ENCODE measurements at places on chromosomes 4 and X.
A peak's percentile ranks its signal among the peaks of the same experiment; 100 is the strongest.

- DNase-seq, result no peak
These were observed 97.9 kb upstream of the DDIT4L start for GRCh38 chr4:100288161-100288560.

GRCh38 chr4:160318567-160319220 is 1215.8 kb downstream of the RAPGEF2 start:
- DNase-seq, result no peak

DNA sequence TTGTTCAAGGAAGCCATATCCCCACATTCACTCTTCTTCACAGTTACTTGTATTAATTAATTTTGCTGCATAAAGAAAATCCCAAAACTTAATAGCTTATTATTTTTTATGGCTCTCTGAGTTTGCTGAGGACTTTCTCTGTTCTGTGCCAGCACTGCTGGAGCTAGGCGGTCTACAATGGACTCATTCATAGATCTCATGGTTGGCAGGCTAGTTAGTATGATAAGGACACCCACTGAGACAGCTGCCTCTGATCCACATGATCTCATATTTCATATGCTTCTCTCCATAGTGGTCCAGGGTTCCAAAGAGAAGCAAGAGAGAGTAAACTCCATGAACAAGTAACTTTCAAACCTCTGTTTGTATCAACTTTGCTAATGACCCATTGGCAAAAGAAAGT is 170.2 kb downstream of the ADGRA3 start:
- no peak for DNase-seq

DNA sequence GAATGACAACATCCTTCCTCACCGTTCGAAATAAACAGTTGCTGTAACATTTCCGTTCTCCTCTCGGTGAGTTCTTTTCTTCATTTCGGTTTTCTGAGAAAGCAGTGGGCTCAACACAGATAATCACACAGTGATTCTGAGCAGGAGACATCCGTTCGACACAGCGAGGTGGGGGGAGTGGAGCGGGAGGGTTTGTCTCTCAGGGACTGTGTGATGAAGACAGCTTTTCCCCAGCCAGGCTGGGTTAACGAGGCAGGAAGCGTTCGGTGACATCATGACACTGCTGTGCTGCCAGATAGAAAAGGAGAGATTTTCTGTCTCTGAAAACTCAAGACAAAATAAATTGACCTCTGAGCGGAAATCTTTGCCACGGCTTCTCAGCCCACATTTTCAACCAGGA is 119.3 kb downstream of the CRLF2 start:
- DNase-seq, result peak; percentile 3

- DNase-seq, result no peak
These were observed 35.4 kb upstream of the HPSE start for GRCh38 chr4:83369831-83370639.

DNA sequence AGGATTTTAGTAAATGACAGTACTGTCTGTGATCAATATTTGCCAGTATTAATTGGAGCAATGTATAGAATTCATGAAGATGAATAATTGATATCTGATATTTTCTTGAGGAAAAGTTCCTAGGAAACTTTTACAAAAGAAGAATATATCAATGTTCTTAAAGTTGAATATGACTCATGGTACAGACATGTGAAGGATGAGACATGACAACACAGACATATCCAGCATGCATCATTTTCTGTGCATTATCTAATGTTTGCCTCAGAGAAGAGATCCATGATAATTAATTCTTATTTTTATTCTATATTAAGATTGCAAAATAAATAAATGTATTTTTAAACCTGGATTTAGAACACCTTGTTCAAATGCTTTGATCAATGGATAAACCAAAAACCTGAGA is 452.9 kb upstream of the EPHA5 start:
- no peak for DNase-seq

DNA sequence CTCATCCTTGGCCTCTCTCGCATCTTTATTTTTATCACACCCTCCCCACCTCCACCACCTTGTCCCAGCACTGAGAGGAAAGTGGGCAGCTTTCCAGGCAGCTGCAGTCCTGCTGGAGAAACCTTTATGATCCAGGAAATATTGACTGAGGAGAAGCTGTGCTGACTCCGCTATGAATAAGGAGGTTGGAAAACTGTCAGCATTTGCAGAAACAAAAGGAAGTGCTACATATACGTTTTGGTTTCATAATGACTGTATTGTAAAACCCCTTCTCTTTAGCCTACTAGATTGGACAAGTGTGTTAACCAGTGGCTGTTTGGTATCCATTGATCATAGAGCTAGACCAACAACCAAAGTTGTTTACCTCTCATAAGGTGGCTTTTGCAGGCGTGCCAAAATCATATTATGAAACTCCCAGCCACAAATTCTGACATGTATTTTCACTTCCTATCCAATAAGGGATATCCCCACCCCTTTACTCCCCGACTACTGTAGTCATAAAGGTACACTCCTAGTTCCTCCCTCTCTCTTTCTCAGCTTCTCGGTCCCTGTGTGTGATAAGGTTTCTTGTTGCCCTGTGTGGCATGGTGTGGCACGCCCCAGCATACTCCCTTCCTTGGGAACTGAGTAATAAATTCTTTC is 88.4 kb downstream of the GPR143 start:
- DNase-seq, result no peak

DNA sequence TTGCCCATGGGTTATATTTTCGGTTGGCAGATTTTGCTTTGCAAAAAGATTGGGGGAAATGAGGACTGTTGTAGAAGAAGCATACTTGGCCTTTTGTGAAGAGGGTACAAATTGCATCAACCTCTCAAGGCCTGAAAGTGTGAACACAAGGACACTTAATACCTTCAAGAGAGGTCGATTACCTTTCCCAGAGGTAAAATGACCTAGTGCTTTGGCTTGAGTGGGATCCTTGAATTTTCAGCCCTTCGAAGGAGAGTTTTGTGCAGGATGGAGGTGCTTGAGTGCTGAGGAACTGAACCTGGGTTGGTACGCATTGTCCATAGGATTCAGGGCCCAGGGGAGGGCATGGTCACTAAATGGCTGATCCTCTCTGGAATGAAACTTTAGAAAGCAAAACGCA is 27.6 kb upstream of the NKAP start:
- no peak for DNase-seq

DNA sequence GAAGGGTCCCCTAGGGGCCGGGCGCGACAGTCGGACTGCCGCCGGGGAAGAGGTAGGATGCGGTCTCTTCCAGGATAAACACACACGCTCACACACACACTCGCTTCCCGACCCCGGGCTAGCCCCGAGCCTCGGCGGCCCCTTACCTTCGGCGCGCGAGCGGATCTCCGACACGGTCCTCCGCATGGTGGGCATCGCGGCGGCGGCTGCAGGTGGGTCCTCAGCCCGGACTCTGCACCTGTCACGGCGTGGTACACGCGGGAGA is 294 bp downstream of the ATP8A1 start:
- DNase-seq, result no peak

GRCh38 chrX:135522132-135522530 is 1.7 kb downstream of the INTS6L start:
- no peak for DNase-seq

GRCh38 chrX:77431227-77431626 is 16.0 kb upstream of the FGF16 start:
- no peak for DNase-seq

DNA sequence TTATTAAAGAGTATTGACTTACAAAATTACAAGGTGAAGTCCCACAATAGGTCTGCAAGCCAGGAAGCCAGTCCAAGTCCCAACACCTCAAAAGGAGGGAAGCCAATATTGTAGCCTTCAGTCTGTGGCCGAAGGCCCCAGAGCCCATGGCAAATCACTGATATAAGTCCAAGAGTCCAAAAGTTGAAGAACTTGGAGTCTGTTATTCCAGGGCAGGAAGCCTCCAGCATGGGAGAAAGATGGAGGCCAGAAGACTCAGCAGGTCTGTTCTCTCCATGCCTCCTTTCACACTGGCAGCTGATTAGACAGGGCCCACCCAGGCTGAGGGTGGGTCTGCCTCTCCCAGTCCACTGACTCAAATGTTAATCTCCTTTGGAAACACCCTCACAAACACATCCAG is 18.1 kb downstream of the TDO2 start:
- no peak for DNase-seq

GRCh38 chrX:69556060-69557011 is 52.2 kb downstream of the NALF2 start:
- DNase-seq, result no peak

DNA sequence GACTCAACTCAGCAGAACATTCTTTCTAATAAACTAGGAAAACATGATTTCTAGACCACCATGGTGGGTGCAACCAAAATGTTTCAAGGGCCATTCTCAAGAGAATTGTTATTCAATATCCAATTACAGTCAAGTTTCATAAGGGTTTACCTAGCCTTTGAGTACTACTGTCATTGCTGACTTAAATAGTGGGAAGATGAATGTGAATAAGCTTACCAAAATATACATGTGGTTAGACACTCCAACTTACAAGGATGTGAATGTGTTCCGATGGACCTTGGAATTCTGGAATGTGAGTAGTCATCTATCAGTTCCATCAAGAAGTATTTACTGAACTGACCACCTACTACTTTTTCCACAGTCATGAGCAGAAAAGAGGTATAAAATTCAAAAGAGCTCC is 16.9 kb downstream of the SH3RF1 start:
- no peak for DNase-seq

- DNase-seq, result no peak
These were observed 270.3 kb upstream of the CTSO start for GRCh38 chr4:156223985-156224384.

- peak; percentile 10 for DNase-seq
These were observed 644.1 kb downstream of the MID1IP1 start for GRCh38 chrX:39445336-39445735.

DNA sequence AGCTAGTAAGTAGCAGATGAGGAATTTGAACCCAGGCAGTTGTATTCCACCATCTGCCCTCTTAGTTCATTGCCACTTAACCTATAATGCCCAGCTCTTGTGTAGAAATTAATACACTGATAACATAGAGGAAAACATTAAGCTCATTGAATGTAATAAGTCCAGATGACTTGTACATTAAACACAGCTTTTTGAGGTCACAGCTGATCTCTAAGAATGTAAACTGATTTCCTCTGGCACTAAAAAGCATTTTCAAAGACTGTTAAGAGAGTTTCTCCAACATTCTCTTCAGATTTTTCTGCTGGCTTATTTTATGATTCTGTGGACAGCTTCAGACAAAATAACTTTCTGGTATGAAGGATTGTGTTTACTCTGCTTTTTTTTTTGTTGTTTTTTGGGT is 42.7 kb downstream of the HPRT1 start:
- DNase-seq, result no peak

GRCh38 chr4:159290321-159291030 is 187.6 kb downstream of the RAPGEF2 start:
- no peak for DNase-seq

DNA sequence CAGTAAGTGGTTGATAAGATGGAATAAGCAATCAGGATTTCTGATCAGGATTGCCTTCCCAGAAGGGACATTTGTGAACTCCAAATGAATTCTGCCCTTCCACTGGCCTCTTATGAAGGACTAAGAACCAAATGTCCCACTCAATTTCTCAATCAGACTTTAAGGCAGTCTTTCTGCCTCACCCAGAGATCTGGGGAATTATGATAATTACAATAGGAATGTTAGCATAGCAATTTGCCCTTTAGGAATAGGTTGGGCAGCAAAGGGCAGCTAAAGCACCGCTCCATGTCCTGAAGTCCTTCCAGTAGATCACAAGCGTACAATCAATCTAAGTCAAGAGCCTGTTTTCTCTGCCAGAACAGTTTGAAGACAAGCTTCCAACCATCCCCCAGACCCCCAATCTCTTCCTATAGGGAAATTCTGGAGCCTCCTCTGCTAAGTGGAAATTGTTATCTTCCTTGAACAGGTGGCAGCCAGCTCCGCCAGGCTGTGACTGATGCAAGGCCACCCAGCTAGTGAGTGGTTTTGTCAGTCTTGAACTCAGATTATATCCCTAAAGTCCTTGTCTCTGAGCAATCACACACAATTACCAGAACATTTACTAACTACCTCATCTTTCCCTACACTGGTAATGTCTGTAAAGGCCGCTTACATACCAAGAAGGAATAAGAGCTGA is 18.6 kb downstream of the NKX3-2 start:
- no peak for DNase-seq
